ENCODE measurements at places on chromosomes 16 and 17. TPM values are rescaled to one million over a fixed set of nuclear protein-coding genes. Genes with fewer than 3 reads are reported as not detected.
A peak's percentile ranks its signal among the peaks of the same experiment; 100 is the strongest.

GRCh38 chr17:49334744-49335512 is 27.1 kb downstream of the ZNF652 start:
- no peak overlapping the region for H3K27ac ChIP-seq
- no peak overlapping the region for H3K4me3 ChIP-seq
- no peaks in the 10 kb centered on the region for H3K27me3 ChIP-seq
- no peak for DNase-seq

GRCh38 chr16:15708096-15708495 is 58.1 kb downstream of the NDE1 start:
- DNase-seq, result peak; percentile 80
- H3K4me3 ChIP-seq, result no peak overlapping the region
- no peaks in the 10 kb centered on the region for H3K27me3 ChIP-seq

GRCh38 chr17:81842378-81842724 is 7.5 kb upstream of the PPP1R27 start:
- H3K4me3 ChIP-seq, result no peak overlapping the region
- no peak for DNase-seq
- no peaks in the 10 kb centered on the region for H3K4me1 ChIP-seq
- no peak overlapping the region for H3K27ac ChIP-seq
- peaks cover 47% of the 10 kb centered on the region for H3K36me3 ChIP-seq

- H3K4me3 ChIP-seq, result no peak overlapping the region
- no peak for DNase-seq
- H3K36me3 ChIP-seq, result no peaks in the 10 kb centered on the region
- H3K4me1 ChIP-seq, result no peaks in the 10 kb centered on the region
- no peak overlapping the region for H3K27ac ChIP-seq
- no peaks in the 10 kb centered on the region for H3K27me3 ChIP-seq
Observed at GRCh38 chr16:5917436-5918195, 820.0 kb upstream of the EEF2KMT start.

- H3K36me3 ChIP-seq, result no peaks in the 10 kb centered on the region
- no peak for DNase-seq
- no peak overlapping the region for H3K27ac ChIP-seq
- H3K4me1 ChIP-seq, result no peaks in the 10 kb centered on the region
Observed at GRCh38 chr16:6499413-6499812, 833.2 kb upstream of the RBFOX1 start.

DNA sequence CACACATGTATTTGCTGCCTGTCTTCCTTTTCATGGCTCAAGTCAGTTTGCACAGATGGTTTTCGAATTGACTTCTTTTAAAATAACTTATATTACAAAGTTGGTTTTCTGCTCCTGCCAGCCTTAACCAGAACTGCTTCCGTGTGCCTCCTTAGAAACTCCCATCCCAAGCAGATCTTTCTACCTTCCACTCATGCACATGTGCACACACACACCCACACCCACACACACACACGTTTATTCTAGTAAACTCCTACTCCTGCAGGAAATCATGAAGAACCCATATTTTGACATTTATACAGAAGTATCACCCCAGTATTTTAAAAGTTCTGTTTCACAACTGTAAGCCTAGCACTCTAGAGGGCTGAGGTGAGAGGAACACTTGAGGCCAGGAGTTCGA is 329.5 kb upstream of the SOX9 start:
- no peaks in the 10 kb centered on the region for H3K27me3 ChIP-seq
- DNase-seq, result no peak
- no peak overlapping the region for H3K27ac ChIP-seq
- no peaks in the 10 kb centered on the region for H3K4me1 ChIP-seq

GRCh38 chr17:20059728-20060188 is 50.6 kb downstream of the SPECC1 start:
- no peaks in the 10 kb centered on the region for H3K4me1 ChIP-seq
- no peak for DNase-seq
- H3K27ac ChIP-seq, result no peak overlapping the region
- no peaks in the 10 kb centered on the region for H3K36me3 ChIP-seq

- no peaks in the 10 kb centered on the region for H3K4me1 ChIP-seq
- H3K27ac ChIP-seq, result no peak overlapping the region
- H3K27me3 ChIP-seq, result no peaks in the 10 kb centered on the region
- H3K4me3 ChIP-seq, result no peak overlapping the region
- DNase-seq, result no peak
Observed at GRCh38 chr16:7272567-7273158, 60.0 kb upstream of the RBFOX1 start.

- H3K36me3 ChIP-seq, result no peaks in the 10 kb centered on the region
- no peaks in the 10 kb centered on the region for H3K27me3 ChIP-seq
- H3K4me3 ChIP-seq, result no peak overlapping the region
Observed at GRCh38 chr16:56211435-56211981, 20.2 kb downstream of the GNAO1 start.

DNA sequence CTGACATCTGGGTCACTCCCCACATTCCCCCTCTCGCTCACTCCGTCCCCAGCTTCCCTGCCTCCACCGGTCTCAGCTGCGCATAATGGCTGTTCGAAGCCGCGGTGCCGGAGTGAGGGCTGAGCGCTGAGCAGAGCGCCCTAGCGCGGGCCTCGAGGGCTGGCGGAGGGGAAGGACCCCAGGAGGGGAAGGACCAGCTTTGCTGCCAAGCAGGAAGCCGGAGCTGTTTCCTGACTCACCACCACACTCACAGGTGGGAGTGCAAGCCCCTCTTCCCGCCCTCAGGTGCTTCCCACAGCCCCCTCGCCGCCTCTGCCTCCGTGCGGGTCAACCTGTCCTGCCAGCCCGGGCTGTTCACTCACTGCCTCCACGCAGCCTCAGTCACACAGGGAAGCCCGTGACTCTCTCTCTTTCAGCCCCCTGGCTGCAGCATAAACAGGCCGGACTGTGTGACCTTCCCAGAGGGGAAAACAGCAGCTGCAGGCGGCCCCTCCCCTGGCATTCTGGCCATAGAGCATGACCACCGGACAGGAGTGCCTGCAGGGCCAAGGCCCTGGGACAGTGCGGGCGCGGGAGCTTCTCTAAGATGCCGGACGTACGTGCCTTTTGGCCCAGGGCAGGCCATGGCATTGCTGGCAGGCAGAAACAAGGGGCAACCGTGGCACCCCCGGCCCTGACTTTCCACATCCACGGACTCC is 23.7 kb downstream of the SLC43A2 start:
- H3K4me1 ChIP-seq, result no peaks in the 10 kb centered on the region
- H3K36me3 ChIP-seq, result no peaks in the 10 kb centered on the region
- no peak for DNase-seq
- H3K27ac ChIP-seq, result no peak overlapping the region

GRCh38 chr17:64657610-64658125 is 4.4 kb downstream of the SMURF2 start:
- H3K27me3 ChIP-seq, result no peaks in the 10 kb centered on the region
- H3K36me3 ChIP-seq, result no peaks in the 10 kb centered on the region
- peak overlapping the region; percentile 95 for H3K4me3 ChIP-seq

DNA sequence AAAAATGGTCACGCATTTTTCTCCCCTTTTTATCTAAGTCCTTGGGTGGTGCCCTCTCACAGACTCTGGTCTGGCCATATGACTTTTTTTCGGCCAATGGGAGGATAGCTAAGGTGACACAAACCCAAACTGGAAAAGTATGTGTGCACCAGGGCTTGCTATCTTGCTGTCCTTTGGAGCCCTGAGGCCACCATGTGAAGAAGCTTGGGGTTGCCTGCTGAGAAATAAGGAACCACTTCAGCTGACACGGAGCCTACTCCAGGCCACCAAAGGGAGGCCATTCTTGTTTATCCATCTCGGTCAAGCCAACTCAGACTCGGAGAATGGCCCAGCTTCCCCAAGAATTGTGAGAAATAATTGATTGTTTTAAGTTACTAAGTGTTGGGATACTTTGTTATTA is 111.4 kb upstream of the ZFHX3 start:
- H3K27ac ChIP-seq, result no peak overlapping the region
- H3K4me3 ChIP-seq, result no peak overlapping the region
- no peaks in the 10 kb centered on the region for H3K27me3 ChIP-seq
- H3K4me1 ChIP-seq, result peaks cover 5% of the 10 kb centered on the region
- no peak for DNase-seq

- peaks cover 3% of the 10 kb centered on the region for H3K4me1 ChIP-seq
- H3K36me3 ChIP-seq, result peaks cover 2% of the 10 kb centered on the region
- no peak for DNase-seq
- H3K27ac ChIP-seq, result no peak overlapping the region
- H3K27me3 ChIP-seq, result no peaks in the 10 kb centered on the region
Observed at GRCh38 chr17:43809121-43809520, 23.8 kb downstream of the MPP3 start.

DNA sequence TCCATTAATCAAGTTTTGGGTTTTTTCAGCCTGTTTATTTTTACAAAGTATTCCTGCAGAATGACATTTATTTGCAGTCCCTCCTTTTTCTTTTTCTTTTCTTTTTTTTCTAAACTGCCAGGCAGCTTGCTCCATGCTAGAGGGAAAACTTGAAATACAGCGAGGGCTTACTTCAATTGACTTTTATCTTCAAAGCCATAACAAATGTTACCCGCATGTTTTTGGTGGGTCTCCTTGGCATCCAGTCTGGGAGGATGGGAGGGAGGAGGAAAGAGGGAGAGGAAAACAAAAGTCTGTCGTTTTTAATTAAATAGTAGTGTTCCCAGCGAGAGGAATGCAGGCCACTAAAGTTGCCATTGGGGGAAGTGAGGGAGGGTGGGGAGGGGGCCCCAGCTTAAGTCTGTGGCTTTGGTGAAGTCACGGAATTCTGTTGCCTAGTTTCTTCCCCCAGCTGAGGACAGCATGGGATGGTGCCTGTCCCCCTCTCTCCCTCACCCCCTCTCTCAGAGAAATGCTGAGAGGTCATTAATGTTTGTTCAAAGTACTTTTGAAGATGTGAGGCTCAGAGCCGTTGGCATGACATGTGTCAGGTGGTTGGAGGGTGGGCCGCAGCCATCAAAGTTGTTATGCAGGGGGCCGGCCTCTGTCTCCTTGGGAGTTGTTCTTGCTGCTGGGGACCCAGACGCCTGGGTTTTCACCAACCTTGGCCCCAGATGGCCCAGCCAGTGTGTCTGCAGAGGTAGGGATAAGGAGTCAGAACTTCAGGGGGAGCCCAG is 2.9 kb downstream of the NKD1 start:
- no peak for DNase-seq
- no peaks in the 10 kb centered on the region for H3K36me3 ChIP-seq
- no peak overlapping the region for H3K4me3 ChIP-seq

GRCh38 chr16:87498324-87499188 is 5.7 kb upstream of the ZCCHC14 start:
- no peaks in the 10 kb centered on the region for H3K4me1 ChIP-seq
- no peak for DNase-seq
- no peaks in the 10 kb centered on the region for H3K27me3 ChIP-seq
- H3K4me3 ChIP-seq, result no peak overlapping the region

GRCh38 chr17:74892013-74892841 is 1.2 kb downstream of the FADS6 start:
- peaks cover 36% of the 10 kb centered on the region for H3K27me3 ChIP-seq
- no peak overlapping the region for H3K4me3 ChIP-seq
- H3K27ac ChIP-seq, result no peak overlapping the region
- H3K4me1 ChIP-seq, result no peaks in the 10 kb centered on the region
- DNase-seq, result no peak
- H3K36me3 ChIP-seq, result no peaks in the 10 kb centered on the region

GRCh38 chr16:6027733-6028132 is 930.1 kb upstream of the EEF2KMT start:
- H3K36me3 ChIP-seq, result no peaks in the 10 kb centered on the region
- no peaks in the 10 kb centered on the region for H3K27me3 ChIP-seq

Gene CNTNAP1
- 3.6 TPM for total RNA-seq

Gene BIRC5
- total RNA-seq, result 85.8 TPM

Gene OR1F1
- total RNA-seq, result not detected

Measured in endothelial cell of umbilical vein (primary cell).